ENCODE measurements at places on chromosomes 7 and 10.

- no peak for DNase-seq
These were observed 111.4 kb upstream of the FGFR2 start for GRCh38 chr10:121709675-121710073.

DNA sequence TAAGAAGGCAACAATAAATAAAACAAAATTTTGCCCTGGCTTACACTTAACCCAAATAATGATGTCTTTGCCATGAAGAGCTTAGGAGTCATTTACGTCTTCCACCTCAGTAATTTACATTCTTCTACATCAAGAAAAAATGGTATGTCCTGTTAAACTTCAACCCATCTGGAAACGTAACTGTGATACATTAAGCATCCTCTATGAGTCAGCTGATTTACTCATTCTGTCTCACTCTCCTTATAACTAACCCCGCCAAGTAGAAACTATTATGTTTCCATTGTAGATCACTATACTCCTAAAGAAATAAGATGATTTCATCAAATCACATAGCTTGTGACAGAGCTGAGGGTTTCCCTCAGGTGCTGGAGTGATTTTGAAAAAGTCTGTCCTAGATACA is 330.7 kb downstream of the CDC14C start:
- no peak for DNase-seq

DNA sequence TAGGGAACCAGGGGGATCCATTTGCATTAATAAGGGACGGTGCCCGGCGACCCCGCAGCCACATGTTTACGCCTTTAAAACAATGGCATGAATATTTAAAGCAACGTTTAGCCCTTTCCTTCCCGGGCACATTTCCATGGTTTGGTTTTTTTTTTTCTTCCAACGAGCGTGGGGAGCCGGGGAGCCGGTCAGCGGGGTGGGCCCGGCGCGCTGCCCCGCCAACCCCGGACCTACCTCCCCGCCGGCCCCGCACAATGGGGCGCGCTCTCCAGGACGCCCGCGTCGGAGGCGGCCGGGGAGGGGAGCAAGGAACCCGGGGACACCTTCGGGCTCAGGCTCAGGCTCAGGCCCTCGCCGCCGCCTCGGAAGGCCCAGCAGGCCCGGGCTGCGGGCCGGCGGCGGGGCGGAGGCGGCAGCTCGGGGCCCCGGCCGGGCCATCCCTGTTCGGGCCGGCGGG is 1.0 kb downstream of the SEPHS1 start:
- peak; percentile 43 for DNase-seq

- DNase-seq: no peak
These were observed 64.7 kb downstream of the LRGUK start for GRCh38 chr7:134191876-134192275.

DNA sequence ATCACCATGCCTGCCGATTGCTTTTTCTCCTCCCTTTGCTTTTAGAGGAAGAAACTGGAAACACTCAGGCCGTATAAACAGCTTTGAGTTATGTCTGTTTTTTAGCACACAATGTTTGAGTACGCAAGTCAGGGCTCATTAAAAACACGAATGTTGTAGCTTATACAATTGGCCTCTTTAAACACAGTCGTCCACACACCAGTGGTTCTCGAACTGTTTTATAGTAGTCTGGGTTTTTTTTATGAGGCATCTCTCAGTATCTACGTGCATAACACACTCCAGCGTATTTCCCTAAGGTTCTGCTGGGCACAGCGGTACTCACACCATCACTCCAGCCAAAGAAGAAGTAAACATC is 13.4 kb upstream of the CARD11 start:
- DNase-seq: no peak

GRCh38 chr7:27187475-27188385 is 2.7 kb upstream of the HOXA11 start:
- peak; percentile 39 for DNase-seq

- no peak for DNase-seq
These were observed 44.9 kb downstream of the CCDC71L start for GRCh38 chr7:106615808-106616707.

DNA sequence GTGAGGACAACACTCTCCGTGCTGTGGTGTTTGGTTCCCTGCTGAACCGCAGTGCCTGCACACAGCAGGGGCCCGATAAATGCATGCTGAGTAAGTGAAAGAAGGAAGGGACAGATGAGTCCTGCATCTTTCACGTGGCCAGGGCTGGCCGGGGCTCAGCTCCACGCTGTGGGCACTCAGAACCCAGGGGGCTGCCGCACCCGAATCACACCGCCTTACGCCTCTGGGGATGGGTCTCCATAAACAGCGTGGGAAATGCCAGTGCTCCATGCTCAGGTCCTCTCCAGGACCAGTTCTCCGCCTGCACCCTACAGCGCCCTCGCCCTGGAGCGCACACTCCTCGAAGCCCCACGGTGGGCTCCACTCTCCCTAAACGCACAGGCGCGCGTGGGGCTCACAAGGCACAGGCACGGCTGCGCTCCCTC is 38.1 kb downstream of the RASGEF1A start:
- peak; percentile 10 for DNase-seq

DNA sequence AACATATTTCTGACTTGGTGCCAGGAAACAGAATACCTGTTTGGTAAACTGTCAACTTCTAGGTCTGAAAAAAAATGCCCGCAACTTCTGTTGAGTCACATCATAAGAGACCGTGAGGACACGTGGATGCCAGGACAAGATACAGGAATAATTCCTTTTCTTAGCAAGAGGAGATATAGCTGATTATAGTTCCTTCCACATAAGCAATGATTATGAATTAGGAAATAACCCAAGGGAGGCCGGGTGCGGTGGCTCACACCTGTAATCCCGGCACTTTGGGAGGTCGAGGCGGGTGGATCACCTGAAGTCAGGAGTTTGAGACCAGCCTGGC is 75.2 kb downstream of the CDC123 start:
- DNase-seq: no peak
